Ascending aorta (tissue), 2 donors: ENCODE measurements at places on chromosomes 7 and 10. TPM values are rescaled to one million over a fixed set of nuclear protein-coding genes. Genes with fewer than 3 reads are reported as not detected.

ANKRD7 gene
- not detected for total RNA-seq

CALHM1 gene
- total RNA-seq: not detected

- DNase-seq: no peak
Observed at GRCh38 chr10:30103595-30104320, 44.4 kb upstream of the JCAD start.

- no peak for DNase-seq
Observed at GRCh38 chr7:113891828-113892227, 27.0 kb downstream of the PPP1R3A start.

DNA sequence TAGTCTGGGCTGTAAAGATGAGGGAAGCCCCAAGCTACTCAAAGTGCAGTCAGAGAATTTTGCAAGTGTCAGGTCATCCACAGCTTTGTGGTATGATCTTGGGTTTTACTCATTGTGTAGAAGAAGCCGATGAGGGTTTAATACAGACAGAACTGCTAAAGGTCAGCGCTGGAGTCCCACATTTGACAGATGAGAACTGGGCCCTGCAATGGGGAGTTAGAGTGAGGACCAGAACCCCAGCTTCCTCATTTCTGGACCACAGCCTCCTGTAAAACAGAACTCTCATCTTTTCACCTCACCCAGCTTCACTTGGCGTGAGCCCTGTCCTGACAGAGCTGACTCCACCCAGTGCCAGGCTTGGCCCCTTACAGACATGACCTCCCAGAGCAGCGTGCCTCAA, 20.1 kb downstream of the LRRC20 start:
- no peak for DNase-seq

DNA sequence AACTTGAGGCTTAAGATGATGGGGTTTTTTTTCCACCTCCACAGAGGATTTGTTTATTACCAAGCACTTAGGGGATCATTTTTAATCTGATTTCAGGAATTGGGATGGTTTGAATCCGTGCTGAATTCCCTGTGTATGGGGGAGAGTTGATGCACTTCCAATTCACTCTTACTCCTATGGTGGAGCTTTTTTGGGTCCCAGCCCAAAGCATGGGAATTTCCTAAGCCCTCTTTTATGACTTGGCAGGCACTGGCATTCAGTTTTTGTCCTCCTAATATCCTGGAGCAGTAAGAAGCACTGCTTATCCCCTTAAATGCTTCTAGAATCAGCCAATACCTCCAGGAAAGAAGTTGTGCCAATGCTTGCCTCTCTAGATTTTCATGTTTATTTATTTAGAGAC, 78.7 kb downstream of the HYCC1 start:
- no peak for DNase-seq

GRCh38 chr10:132196178-132197113, 9.7 kb downstream of the DPYSL4 start:
- no peak for DNase-seq

- DNase-seq: no peak
Observed at GRCh38 chr7:23098460-23098859, 7.1 kb upstream of the KLHL7 start.

DNA sequence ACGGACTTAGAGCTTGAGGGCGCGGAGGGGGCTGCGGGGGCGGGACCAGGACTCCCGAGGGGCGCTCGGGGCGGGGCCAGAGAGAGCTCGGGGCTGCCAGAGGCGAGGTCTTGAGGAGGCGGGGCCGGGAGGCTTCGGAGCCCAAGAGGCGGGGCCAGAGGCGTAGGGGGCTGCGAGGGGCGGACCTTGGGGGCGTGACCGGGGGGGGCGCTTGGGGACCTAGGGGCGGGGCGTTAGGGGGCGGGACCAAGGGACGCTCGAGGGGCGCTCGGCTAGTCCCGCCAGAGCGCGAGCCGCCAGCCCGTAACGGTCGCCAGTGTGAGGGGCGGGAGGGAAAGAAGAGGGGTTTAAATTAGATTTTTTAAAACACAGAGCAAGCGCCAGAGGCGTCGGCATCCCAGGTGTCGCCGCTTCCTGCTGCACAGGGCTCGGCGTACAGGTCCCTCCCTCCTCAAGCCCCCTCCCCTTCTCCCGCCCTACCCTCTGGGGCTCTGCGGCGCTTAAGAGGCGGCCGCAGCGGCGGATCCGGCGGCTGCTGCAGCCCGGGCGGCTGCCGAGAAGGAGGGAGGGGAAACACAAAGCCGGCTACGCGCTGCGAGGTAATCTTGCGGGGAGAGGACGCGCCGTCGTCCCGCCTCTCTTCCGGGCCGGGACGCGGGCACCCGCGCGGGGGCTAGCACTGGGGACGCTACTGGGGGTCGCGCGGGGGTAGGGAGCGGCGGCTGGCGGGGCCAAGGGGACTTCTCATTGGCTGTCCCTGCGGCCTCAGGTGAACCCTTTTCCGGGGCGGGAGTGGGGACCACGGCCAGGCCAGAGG, at the start of gene ADD3:
ADD3 (plus strand) TSS at position 284 of the 817 bp plus-strand sequence. CDS start 92,670 bp downstream, outside the sequence.
- peak; percentile 97 for DNase-seq
